ENCODE measurements at places on chromosomes 12 and 14. TPM values are rescaled to one million over a fixed set of nuclear protein-coding genes. Genes with fewer than 3 reads are reported as not detected.

The DLGAP5 gene
- 84.0 TPM for total RNA-seq

The COL2A1 gene
- total RNA-seq = not detected

The ARID4A gene
- total RNA-seq = 22.1 TPM

The DBX2 gene
- total RNA-seq = not detected

The RECQL gene
- total RNA-seq = 87.9 TPM

The KLHL33 gene
- 0.59 TPM for total RNA-seq

The NANOG gene
- not detected for total RNA-seq

The GNB3 gene
- 0.50 TPM for total RNA-seq

The SLC5A8 gene
- total RNA-seq = not detected

Measured in activated CD8-positive, alpha-beta T cell treated with anti-CD3 and anti-CD28 coated beads for 36 hours (primary cell).